ENCODE measurements at places on chromosomes 13 and 19.

DNA sequence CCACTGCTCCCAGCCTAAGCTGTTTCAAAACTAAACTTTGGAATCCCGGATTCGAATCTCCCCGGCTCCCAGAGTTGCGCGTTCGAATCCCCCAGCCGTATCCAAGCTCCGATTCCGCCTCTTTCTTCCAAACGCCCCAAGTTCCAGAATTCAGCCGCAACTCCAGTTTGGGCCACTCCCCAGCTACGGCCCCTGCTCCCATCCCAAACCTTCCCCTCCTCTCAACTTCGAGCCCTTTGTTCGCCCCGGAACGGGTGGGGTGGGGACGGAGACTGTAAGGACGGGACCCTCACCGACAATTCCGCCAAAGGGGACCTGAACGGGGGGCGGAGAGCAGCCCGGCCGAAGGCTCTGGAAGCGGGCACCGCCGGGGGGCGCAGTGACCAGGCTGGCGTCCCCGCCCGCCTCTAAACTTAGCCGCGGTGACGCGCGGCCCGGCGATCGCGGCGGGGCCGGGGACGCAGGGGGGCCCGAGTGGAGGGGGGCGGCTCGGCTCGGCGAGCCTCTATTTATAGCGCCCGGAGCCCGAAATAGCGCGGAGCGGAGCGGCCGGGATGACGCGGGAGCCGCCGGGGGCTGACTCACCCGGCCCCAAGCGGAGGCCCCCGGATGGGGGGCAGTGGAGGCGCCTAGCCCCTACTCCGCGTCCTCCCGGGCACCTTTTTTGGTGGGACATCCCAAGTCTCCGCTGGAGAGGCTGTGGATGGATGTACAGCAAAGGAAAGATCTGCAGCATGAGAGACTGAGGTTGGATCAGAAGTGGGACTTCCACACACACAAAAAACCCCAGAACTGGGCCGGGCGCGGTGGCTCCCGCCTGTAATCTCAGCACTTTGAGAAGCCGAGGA is 4.9 kb upstream of the ERCC1 start:
- DNase-seq, result no peak

DNA sequence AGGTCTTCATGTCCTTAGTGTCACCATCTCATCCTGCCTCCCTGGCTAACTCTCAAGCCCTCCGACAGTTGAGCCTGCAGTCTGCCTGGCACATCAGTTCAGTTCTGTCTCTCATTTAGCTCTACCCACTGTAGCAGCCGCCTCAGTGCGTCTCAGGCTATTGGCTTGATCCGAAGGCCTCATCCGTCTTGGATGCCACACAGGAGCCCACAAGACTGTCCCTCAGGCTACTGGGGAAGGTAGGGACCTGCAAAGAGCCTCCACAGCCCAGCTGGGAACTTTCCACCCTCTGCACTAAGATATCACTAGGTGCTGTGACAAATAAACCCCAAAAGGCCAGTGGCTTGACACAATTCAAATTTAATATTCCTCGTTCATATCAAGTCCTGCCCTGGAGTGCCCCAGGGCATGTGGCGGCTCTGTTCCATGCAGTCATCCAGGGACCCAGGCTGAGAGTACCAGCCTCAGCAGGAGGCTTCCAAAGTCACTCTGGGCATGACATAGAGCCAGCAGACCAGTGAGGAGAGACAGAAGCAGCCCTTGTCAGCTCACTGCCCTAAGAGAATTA is 5.7 kb downstream of the VSTM2B start:
- no peak for DNase-seq

GRCh38 chr13:46339035-46339666 is 47.9 kb downstream of the RUBCNL start:
- DNase-seq, result no peak

- DNase-seq, result no peak
These were observed 1.3 kb downstream of the ZNF180 start for GRCh38 chr19:44498988-44499387.

- DNase-seq, result no peak
These were observed 34.7 kb downstream of the PHF11 start for GRCh38 chr13:49530457-49530856.

- DNase-seq, result no peak
These were observed 17.3 kb downstream of the ZBTB7A start for GRCh38 chr19:4049432-4049831.

GRCh38 chr13:40352380-40352778 is 314.1 kb downstream of the FOXO1 start:
- DNase-seq, result no peak

DNA sequence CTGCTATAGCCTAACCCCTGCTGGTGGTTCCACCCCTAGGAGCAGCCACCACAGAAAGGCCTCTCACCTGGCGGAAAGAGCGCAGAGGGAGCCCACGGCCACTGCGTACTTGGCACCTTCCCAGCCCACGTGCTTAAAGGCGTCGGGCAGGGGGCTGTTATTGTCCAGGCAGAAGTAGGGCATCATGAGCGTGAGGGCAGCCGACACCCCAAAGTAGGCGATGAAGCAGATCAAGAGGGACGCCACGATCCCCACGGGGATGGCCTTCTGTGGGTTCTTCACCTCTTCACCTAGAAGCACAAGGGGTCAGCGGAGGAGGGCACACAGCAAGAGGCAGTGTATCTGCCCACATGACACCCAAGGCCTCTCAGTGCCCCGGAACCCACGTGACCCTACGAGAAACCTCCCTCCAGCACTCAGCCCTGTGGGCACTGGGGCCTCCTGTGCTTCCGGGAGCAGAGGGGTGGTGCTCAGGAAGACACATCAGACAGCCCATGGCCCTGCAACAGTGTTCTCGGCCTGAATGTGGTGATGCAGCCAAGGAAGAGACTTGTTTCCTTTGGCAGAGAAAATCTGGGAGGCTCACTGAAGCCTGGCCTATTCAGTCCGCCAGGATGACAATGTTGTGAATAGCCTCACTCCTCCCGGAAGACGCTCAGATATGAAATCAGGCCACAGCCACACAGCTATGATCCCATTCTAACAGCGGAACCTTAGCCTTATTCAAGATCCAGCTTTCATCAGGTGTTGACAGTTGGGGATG is 72.1 kb downstream of the SLC7A1 start:
- no peak for DNase-seq

DNA sequence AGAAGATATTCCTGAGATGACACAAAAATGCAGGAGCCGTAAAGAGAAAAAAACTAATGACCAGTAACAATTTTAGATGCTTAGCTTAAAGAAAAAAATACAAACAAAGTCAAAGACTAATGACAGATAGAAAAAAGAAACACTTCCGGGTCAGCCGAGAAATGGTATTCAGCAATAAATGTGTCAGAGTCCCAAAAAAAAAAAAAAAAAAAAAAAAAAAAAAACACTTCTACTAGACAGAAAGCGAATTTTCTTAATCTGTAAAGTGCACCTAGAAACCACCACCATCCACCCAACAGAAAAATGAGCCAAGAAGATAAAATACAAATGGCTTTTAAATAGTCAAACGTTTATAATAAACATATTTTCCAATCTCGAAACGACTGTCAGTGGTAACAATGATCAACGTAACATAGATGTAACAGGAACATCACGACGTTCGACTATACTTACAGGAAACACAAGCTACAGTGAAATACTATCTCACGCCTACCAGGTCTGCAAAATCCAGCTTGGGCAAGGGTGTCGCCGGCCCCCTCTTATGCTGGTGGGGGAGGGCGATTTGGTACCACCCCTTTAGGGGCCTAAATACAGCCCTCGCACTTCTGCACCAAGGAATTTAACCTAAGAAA is 10.6 kb downstream of the ABHD17A start:
- no peak for DNase-seq

GRCh38 chr19:36153126-36153525 is 879 bp upstream of the COX7A1 start:
- no peak for DNase-seq

- no peak for DNase-seq
These were observed 4.8 kb upstream of the FBXL3 start for GRCh38 chr13:77031656-77032243.

DNA sequence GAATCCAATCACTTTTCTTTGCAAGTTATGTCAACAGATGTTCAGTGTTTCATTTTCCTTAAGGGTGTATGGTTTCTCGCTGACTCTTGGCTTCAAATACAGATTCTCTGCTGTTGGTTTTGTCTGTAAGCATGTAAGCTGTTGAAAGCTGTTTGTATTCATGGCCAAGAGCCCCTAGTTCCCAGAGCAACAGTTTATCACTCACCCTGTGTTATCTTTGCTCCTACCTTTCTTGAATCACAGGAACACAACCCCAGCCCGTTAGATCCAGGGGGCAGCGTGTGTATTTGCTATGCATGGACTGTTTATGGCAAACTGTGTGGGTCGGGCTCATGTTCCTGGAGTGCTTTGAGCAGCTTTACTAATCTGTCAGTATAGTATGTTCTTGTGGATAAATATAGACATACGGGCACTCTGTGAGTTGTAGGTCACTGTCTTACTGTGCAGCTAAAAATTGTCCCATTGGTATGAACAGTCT is 28.9 kb downstream of the FRY start:
- no peak for DNase-seq

DNA sequence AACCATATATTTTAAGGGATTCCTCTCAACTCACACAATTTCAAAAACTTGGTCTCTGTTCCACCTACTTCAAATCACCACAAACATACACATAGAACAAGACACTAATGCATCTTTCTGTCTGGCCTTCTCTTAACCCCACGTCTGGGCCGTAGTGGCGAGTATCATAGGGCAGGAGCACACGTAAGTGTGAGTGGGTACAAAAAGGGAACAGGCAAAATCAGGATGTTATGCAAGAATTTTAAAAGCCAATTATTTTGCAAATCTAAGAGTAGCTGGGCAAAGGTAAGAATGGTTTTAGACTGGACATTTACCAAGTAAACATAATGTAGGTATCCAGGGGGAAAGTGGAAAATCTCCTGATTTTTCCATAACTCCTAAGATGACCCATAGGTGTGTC is 35.1 kb downstream of the MTMR6 start:
- DNase-seq, result no peak

DNA sequence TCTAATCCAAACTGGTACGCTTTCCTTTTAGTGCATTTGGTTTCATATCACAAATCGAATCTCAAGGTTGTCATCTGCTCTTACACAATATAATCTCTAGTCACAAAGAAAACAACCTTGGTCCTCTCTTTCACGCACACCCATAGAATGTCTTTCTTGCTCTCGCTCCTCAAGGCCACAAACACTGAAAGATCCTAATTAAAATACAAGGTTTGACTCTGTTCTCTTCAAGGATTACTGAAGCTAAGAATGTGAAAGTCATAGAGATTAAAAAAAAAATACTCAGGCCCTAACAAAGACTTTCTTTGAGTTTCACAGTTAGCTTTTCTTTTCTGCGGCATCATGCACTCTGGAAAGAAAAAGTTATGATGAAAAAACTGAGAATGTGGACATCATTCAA is 891.5 kb downstream of the EFNB2 start:
- no peak for DNase-seq

GRCh38 chr13:23793711-23794110 is 95.5 kb downstream of the MIPEP start:
- DNase-seq, result no peak

- DNase-seq, result no peak
These were observed 3.0 kb upstream of the SLC6A16 start for GRCh38 chr19:49327878-49328544.
